ENCODE measurements at places on chromosomes 2 and 18.

DNA sequence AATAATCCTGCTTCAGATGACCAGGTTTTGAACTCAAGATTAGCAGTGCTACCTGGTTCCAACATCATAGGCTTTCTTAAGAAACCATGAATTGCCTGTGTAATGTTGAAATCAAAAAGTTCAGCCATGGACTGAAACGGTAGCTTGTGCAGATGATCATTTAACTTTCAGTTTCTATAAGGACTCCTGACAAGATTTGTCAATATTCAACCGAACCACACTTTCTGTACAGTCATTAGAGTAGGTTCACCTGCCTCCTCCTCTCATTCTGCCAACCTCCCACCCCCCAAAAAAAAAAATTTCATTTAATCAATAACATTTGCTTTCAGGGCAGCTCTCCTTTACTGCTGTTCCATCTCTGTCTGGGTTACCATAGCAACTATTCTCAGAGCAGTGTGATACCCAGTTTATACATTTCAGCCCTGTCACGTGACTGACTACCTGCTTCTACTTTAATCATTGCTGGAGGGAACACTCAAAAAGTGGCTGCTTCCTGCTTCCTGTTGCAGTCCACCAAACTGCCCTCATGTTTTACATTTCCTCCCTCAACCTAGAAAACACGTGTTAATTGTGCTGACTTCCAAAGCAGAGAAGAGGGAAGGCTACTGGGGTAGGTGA, 275.5 kb downstream of the SS18 start:
- no peak for DNase-seq

DNA sequence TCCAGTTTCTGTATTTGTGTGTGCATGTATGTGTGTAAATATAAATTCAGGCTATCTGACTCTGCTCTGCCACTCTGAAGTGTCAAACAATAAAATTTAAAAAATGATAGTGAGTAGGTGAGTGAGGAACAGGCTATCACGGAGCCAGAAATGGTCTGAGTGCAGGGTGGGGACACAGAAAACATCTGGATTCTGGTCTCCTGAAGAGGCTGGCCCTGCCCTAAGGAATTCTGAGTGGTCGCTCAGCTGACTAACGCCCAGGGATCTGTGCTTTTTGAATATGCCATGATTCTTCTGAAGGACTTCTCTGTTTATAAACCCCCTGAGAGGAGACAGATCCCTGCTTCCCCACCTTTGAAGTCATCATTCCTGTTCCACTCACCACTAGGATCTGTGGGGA, 353.9 kb upstream of the GYPC start:
- no peak for DNase-seq

DNA sequence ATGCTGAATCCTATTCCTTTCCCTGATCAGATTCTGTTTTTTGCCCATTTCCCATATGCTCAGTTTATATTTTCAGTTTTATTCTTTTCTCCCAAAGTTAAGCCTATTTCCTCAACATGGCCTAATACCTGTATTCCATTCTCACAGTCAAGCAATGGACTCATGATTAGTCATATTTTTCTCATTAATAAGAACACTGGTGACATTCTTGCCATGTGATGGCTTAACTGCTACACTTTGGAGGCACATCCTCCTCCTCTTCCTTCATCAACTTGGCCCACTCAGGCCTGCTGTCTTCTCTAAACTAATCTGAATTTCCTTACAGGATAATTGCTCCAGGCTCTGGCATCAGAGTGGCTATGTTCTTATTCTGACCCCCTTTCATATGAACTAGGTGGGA, 679.2 kb downstream of the NYAP2 start:
- DNase-seq: no peak

GRCh38 chr2:215565897-215566296, 130.0 kb upstream of the FN1 start:
- DNase-seq: no peak

GRCh38 chr2:191158193-191158592, 7.4 kb upstream of the STAT4 start:
- no peak for DNase-seq

- no peak for DNase-seq
Observed at GRCh38 chr2:23512778-23513177, 127.8 kb downstream of the KLHL29 start.

GRCh38 chr2:181937473-181937872, 45.9 kb downstream of the ITPRID2 start:
- no peak for DNase-seq

DNA sequence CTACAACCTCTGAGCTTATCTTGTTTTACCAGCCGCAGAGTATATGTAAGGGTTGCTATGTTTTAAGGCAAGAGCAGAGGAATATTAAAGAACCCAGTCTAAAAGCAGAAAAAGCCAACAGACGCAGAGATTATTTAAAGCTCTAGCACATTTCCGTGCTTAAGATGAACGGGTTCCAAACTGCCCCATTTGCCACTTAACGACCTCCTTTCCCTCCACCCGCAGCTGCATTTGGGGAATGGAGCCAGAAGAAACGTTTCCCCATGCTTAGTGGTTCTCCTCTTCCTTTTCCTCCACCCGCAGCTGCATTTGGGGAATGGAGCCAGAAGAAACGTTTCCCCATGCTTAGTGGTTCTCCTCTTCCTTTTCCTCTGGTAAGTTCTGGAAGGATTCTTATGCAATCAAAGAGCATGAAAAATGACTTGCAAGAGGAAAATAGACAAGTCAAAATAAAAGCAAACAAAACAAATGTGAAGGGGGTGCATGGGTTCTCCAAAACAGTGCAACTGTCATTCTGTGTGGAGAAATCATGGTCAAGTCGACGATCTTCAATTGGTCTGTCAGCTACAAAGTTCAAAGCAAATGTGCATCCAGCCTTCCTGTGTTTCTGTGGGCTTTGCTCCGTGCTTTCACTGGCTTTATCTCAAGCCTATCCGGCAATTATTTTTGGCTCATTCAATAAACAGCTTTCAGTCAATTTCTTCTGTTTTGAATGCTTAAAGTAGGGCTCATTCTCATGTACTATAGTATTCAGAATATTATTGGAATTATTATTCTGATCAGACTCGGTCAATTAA, 57.8 kb downstream of the DIPK1C start:
- DNase-seq: no peak

DNA sequence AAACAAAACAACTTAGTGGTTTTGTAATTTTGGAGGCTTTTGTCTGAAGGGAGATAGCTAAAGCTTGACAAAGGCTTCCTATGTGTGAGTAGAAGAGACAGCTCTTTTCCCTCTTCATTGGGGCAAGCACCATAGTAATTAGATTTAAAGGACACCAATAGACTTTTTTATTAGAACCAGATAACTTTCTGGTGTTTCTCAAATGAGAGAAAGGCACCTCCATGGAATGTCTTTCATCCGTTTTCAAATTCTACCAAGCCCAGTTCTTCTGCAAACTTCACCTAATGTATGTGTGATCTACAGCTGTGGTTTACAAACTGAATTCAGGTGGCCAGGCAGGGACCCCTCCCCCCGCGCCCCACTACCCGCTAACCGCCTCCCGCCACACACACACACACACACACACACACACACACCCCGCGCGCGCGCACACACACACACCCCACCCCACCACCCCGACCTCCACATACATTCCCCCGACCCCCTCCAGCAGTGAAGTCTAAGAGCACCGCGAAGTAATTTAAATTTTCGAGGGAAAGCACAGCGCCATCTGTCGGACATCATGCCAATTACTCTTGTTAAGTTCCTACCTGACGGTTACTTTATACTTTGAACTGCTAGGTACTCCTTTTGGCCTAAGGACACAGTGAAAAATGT, 31.6 kb upstream of the PPP1R1C start:
- DNase-seq: peak; percentile 82

GRCh38 chr2:31726457-31726856, 145.7 kb upstream of the SRD5A2 start:
- DNase-seq: no peak

DNA sequence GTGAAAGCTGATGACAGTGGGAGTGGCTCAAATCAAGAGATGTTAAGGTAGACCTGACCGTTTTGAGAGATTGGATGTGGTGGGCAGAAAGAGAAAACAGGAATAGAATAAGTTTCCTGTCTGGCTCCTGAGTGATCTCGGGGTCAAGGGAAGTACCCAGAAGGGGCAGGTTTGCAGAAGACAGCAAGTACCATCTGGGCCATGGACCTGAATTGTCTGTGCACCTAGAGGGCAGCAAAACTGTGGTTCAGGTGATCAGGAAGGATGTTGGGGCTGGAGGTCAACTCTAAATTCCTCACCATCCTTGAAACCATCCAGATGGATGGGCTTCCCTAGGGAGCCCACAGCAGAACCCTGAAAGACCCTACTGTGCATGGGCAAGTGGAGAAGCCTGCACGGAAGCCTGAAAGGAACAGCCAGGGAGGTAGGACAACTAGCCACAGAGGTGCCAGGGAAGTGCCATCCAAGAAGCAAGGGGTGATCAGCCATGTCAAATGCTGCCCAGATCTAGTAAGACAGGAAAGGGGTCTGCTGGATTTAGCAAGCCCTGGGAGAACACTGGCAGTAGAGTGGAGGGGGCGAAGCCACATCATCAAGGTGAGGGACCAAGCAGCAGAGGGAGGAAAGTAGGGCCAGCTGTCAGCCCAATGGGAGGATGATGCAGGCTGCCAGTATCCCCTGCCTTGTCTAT, 8.0 kb downstream of the TEX261 start:
- no peak for DNase-seq

- DNase-seq: no peak
Observed at GRCh38 chr18:22324191-22325131, 93.3 kb downstream of the CTAGE1 start.

DNA sequence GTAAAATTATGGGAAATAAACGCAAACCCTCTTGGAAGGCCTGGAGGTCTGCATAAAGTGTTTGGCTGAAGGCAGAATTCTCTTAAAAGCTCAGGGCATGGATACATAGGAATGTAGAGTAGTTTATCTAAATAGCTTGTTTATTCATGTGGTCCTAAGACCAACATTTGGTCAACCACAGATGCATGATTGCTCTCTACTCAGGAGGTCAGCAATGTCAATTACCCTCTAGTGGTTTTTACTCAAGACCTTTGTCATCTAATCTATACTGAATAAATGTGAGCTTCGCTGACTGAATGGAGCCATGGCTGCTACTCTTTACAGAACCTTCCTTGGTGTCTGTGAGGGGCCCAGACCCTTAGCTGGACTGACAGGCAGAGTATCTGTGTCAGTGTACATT, 139.8 kb downstream of the ATL2 start:
- no peak for DNase-seq

GRCh38 chr2:216289470-216289869, 82.8 kb downstream of the MARCHF4 start:
- DNase-seq: no peak

DNA sequence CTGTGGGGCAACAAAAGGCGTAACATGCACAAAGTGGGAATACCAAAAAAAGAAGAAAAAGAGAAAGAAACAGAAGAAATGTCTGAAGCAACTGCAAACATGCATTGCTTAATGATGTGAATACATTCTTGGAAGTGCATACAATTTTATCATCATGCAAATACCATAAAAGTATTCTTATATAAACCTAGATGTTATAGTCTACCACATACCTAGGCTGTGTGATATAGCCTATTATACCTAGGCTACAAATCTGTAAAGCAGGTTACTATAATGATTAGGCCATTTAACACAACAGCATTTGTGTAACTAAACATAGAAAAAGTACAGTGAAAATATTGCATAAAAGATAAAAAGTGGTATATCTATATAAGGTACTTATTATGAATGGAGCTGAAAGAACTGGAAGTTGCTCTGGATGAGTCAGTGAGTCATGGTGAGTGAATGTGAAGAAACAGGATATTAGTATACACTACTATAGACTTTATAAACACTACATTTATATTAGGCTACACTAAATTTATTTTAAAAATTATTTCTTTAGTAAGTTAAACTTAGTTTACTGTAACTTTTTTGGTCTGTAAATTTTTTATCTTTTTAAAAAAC, 319.4 kb upstream of the KCNH7 start:
- no peak for DNase-seq

GRCh38 chr18:11864471-11864870, 13.3 kb downstream of the CHMP1B start:
- DNase-seq: no peak

- DNase-seq: no peak
Observed at GRCh38 chr2:3648652-3649177, 9.3 kb upstream of the ALLC start.
